ENCODE measurements at places on chromosomes 2 and 18.

DNA sequence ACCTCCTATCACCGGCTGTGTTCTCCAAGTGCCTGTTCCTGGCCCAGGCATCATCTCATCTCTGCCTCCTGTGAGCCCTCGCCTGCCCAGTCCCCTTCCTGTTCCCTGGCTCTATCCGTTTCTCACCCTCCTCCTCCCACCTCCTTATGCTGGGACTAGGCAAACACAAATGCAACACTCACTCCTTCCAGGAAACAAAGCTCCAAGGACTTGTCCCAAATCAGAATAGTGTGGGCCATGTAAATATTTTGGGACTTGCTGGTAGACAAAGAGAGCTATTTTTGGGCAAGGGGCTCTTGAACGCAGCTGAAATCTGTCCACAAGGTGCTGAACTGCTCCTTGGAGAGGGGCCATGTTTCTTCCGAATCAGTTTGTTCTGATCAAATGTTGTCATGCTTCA, 25.3 kb downstream of the MBP start:
- DNase-seq, result no peak

- DNase-seq, result no peak
Measured at GRCh38 chr2:10332402-10333246, 29.9 kb downstream of the HPCAL1 start.

DNA sequence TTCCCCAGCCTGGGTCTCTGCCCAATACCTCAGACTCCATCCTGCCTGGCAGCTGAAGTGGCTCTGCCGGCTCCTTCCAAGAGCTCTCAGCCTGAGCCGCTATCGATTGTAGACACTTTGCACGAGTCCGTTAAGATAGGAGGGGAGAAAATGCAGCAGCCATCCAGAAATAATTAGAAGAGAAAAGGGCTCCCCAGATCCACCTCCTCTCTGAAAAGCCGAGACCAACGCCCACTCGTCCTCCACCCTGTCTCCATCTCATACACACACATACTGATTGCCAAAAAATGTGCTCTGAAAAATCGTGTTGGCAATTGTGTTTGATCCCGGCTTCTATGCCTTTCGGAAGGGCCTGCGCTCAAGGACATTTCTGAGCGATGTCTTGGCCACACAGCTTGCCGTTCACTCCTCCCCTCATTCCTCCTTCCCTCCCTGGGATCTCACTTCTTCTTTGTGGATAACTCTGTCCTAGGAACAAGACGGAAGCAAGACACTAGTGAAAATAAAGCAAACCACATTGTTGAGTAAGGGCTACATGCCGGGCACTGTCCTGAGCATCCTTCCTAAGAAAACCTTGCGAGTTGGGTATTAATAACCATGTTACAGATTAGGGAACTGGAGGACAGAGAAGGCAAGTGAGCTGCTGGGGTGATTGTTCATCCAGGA, 372.8 kb upstream of the MYT1L start:
- DNase-seq, result no peak

- DNase-seq, result no peak
Measured at GRCh38 chr2:160956243-160956802, 203.9 kb upstream of the TANK start.

- DNase-seq, result no peak
Measured at GRCh38 chr18:9001209-9001608, 101.3 kb upstream of the NDUFV2 start.

DNA sequence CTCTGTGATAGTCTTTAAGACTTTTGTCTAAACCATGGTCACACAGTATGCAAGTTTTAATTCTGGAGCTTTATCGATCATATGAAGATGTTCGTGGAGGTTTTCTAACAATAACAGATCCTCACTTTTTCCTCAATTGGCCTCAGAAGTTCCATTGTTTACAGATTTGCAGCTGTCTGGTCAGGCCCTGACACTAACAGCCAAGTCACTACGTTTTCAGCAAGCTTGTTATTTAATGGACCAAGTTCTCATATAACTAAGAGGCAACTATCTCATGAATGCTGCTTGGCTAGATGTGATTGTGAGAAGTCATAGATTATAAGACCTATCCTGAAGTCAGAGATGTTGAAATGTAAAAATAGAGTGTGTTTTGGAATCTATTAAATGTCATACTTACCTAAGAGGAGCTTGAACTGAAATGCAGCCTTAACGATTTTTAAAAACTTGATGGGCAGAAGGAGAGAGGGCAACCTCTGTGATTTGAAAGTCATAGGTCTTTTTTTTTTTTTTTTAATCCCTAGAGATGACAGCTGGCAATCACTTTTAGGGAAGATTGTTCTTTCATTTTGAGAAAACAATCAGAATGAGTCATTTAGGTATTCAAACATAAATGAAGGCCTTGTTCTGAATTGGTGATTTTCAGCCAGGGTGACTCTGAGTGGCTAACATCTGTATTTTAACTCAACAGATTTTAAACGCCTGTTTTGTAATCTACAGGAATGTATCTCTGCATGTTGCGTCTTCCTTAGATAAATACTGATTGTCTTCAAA, 48.4 kb upstream of the NEMP2 start:
- no peak for DNase-seq

DNA sequence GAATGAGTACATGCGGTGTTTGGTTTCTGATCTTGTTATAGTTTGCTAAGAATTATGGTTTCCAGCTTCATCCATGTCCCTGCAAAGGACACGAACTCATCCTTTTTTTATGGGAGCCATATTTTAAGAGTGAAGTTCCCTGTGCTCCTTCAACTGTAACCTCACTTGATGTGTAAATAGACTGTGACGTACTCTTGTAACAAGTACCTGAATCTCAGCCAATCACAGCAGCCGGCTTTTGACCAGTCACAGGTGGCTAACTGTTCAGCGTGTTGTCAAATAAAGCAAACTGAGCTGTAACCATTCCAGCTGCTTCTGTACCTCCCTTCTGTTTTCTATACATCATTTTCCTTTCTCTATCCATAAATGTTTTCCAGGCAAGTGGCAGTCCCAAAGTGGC, 774.3 kb upstream of the HS6ST1 start:
- no peak for DNase-seq

- peak; percentile 78 for DNase-seq
Measured at GRCh38 chr2:232327105-232328031, 51.2 kb upstream of the ALPP start.

GRCh38 chr2:150156415-150156814, 331.1 kb downstream of the RND3 start:
- DNase-seq, result no peak

- no peak for DNase-seq
Measured at GRCh38 chr18:75086494-75087034, 122.4 kb downstream of the PTGR3 start.

GRCh38 chr2:186540941-186541340, 48.9 kb upstream of the ITGAV start:
- DNase-seq, result no peak

DNA sequence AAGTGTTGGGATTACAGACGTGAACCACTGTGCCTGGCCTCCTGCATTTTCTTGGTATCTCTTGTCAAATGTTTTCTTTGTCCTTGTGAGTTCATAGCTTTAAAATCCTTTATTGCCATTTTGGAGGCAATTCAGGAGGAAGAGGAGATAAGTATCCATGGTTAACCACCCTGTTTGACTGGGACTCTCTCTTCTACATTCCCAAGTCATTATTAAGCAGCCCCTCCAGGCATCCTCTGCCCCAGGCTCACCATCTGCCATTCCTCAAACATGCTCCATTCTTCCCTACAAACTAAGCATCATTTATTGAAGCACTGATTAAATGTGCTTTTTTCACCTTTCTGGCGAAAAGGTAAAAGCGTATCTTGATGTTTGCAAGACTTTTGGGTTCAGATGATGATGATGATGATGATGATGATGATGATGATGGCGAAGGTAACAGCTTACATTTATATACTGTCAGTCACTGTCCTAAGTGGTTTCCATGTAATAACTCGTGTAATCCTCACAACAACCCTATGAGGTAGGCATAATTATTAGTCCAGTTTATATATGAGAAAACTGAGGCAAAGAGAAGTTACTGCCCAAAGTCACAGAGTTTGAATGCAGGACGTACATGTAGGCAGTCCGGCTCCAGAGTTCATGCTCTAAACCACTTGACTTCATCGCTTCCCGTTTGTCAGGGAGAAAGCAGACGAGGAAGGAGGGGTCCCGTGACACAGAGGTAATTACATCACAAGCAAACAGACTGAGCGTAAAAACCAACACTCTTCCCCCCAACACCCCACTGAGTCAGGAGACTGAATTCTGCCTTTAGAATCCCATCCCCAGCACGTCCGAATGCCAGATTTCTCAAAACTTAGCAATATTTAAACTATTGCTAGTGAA, 69.7 kb upstream of the ACKR3 start:
- no peak for DNase-seq

GRCh38 chr2:112685271-112685884, 35.4 kb upstream of the NT5DC4 start:
- no peak for DNase-seq

GRCh38 chr2:191629001-191629453, 48.9 kb upstream of the NABP1 start:
- no peak for DNase-seq

GRCh38 chr2:60926741-60927552, 45.6 kb downstream of the REL start:
- no peak for DNase-seq

- DNase-seq, result no peak
Measured at GRCh38 chr2:28163627-28164279, 228.9 kb upstream of the FOSL2 start.

GRCh38 chr2:124309563-124310138, 284.6 kb downstream of the CNTNAP5 start:
- DNase-seq, result no peak

GRCh38 chr2:8174641-8175257, 507.1 kb upstream of the ID2 start:
- DNase-seq, result no peak

DNA sequence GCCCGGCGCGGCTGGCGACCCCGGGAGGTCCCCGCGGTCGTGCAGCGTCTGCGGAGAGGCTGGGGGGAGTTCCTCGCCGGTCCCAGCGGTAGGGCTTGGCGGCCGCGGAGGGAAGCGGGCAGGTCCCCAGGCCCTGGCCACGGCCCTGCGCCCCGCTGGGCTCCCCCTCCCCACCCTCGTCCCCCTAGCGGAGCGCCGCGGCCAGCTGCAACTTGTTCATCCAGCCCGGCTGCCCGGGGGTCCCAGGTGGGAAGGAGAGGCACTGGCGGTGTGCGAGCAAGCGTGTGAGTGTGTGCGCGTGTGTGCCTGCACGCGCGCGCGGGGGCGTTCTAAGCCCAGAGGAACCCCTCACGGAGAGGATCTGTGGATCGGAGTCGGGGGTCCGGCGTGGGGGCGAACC, 1.3 kb downstream of the PTPRM start:
- no peak for DNase-seq

DNA sequence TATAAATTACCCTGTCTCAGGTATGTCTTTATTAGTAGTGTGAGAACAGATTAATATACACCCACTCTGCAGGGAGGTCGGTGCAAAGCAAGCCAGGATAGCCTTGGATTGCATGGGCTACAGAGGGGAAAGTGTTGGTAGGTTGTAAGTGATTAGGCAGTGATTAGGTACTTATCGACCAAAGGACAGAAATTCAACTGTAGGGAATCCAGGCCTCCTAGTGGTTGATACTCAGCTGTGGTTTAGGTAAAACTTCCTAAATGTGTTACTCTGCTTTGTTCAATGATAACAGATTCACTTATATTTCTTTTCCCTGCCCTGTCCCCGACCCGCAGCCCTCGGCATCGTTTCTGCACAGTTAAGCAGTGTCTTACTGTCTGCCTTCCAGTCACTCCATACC, 444.0 kb downstream of the FIGN start:
- no peak for DNase-seq

GRCh38 chr2:101012054-101012705, 10.1 kb downstream of the RPL31 start:
- DNase-seq, result no peak

DNA sequence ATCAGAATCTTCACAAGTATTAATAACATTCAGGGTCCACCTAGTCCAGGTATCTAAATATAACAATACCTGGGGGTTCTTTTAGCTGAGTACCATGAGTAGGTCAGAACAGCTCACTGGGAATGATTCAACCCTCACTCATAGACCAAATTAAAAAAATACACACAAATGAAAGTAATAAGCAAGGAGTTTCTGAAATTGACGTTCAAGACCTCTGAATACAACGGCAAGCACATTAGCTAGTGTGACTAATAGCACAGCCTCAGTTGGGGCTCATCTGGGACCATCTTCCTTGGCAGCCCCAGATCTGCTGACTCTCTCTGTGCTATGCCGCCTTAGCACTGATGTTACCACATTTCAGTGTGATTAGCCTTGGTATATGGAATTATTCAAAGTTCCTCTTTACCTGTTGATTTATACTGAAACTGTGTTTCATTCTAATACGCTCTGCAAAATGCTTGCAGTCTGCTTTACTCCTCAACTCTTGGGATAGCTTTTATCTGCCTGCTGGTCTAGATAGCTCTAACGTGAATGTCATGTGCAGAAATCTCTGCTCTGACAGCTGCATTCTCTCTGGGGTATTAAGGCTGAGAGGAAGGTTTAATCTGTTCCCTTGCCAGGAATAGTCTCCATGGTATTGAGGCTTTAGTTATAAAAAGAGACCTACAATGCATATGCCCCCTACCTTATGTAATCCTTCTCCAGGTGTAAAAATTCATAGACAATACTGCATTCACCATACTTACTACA, 153.3 kb downstream of the METTL4 start:
- no peak for DNase-seq

DNA sequence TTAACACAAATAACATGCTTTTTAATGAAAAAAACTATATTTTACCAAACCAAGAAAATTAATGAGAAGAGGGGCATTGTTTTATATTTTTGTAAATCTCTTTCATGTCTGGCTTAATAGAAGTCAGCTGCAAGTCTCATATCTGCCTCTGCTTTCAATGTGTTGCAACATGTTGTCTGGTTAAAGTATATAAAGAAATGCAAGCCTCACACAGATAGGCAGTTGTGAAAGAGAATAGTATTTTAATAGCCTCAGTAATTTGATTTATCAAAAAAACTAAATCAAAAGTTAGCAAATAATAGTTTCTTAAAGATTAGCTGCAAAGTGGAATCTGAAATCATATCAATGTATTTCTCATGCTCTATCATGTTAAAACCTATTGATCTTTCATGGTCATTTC, 52.9 kb upstream of the NCOA1 start:
- no peak for DNase-seq

DNA sequence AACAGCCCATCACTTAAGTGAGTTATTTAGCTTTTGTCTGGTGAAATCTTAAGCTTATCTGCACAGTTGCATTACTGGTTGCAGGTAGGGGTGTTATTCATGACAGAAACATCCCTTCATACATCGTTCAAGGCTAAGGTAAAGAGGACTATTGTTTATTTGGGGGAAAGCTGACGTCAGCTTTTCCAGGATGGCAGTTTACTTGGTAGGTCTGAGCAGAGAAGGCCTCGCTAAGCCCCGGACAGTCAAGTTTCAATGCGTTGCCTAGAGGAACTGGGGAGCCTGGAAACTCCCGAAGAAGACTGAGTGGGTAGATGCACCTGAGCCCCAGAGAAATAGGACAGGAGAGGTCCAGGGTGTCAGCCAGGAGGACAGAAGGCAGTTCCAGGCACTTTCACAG, 2.2 kb downstream of the RNU4ATAC start:
- DNase-seq, result no peak

GRCh38 chr2:203071148-203071547, 56.5 kb downstream of the NBEAL1 start:
- DNase-seq, result no peak

- no peak for DNase-seq
Measured at GRCh38 chr2:175585496-175585895, 404.0 kb upstream of the ATP5MC3 start.

Measured in stimulated activated CD8-positive, alpha-beta memory T cell treated with anti-CD3 and anti-CD28 coated beads, Interleukin-15, amount 100 ng/mL, for 24 hours (primary cell).